ENCODE measurements at places on chromosomes 2 and 18. TPM values are rescaled to one million over a fixed set of nuclear protein-coding genes. Genes with fewer than 3 reads are reported as not detected.

DNA sequence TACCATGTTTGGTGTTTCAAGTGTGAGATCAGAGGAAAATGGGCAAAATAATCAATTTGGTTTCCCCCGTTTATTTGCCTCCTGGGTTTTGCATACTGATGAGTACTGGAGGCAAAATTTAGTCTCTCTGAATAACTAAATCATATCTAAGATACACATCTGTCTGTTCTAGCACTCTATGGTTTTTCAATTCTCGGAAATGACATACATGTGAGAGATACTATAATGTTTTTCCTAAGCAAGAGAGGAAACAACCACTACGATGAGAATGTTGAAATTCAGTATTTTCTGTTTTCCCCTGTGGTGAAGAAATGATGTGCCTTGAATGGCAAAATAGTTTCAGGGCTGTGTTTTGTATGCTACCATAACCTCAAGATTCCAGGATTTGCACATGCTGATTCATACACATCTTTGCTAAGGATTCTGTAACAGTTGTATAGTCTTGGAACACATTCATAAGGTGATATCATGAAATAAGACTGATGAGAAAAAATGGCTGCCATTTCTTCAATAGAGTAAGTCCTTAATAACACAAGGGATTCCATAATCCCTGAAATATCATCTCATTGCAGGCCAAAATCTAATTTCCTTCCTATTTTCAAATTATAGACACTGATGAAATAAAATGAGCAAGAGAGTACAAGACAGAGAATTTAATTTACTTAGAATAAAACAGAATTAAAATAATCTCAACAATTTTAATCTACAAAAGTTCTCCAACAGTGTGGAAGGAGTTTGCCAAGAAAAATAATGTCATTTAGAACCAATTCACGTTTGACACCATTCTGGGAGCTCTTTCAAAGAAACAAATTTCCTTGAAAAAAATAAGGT, 316.6 kb downstream of the FIGN start:
- DNase-seq = no peak

DNA sequence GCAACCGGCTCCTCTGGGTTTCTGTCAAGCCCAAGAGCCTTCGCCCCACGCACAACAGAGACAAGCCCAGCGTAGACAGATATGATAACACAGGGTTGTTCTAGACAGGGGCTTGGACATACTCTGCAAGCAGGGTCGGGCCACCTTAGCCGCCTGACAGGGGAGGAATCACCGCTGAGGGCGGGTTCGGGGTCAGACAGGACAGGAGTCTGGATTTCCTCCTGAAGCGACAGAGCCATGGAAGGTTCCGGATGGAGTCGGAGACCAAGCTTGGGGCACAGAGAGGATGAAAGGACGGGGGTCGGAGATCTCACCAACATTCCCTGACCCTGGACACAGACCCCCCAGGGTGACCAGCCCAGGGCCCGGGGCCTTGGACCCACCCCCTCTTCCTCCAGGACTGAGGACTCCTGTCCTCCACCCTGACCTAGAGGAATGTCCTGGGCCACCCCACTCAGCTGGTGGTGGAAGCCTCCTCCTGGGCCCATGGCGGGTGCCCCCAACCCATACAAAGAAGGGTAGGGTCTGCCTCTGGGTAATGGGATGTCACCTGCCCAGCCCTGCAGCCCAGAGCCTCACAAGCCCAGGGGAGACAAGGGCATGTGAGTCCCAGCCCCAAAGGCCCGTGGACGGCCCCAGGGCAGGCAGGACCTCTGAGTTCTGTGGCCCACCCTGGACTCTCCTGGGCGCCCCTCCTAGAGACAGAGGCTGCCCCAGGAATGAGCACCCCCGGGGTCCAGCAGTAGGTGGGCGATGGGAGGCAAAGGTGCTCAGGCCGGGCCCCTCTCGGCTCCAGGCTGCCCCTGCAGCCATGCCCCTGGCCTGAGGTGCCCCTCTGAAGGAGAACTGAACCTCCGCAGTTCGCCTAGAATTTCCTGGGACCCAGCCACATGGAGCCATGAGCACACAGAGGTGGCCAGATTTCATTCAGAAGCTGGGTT, 44.1 kb upstream of the GPC1 start:
- no peak for DNase-seq

IL1B gene
- total RNA-seq = not detected

- DNase-seq = peak; percentile 23
These were observed 77.9 kb downstream of the DTNA start for GRCh38 chr18:34787931-34788532.

GKN2 gene
- total RNA-seq = not detected

- no peak for DNase-seq
These were observed 89.2 kb upstream of the FAM117B start for GRCh38 chr2:202545523-202545922.

- no peak for DNase-seq
These were observed 1068.5 kb upstream of the CELF4 start for GRCh38 chr18:38634117-38634516.

Data from Caco-2 (cell line).